ENCODE measurements at places on chromosomes 3 and 15.

DNA sequence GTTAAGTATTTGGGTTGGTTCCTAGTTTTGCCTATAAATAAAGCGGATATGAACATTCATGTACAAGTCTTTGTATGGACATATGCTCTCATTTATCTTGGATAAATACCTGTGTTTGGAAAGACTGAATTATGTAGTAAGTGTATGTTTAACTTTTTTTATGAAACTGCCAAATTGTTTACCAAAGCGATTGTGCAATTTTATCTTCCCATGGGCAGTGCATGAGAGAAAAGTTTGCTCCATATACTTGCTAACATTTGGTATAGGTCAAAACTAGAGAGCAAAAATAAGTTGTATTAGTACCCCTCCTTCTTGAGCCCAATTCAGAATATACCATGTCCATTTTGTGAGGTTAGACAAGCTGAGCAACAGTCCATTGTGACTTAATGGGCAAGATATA lies 502.6 kb downstream of the SQOR start:
- DNase-seq, result no peak

- no peak for DNase-seq
Observed at GRCh38 chr3:30340500-30340899, 265.9 kb upstream of the TGFBR2 start.

- DNase-seq, result peak; percentile 4
Observed at GRCh38 chr3:82386647-82387046, 625.2 kb upstream of the GBE1 start.

- DNase-seq, result no peak
Observed at GRCh38 chr3:149375501-149376196, 1.8 kb downstream of the TM4SF1 start.

GRCh38 chr3:77913524-77914174 lies 873.8 kb downstream of the ROBO2 start:
- DNase-seq, result no peak

GRCh38 chr3:31968927-31969418 lies 12.1 kb downstream of the OSBPL10 start:
- no peak for DNase-seq

- no peak for DNase-seq
Observed at GRCh38 chr3:53503195-53503594, 8.8 kb downstream of the CACNA1D start.

GRCh38 chr3:184341925-184342324 lies 4.5 kb downstream of the FAM131A start:
- no peak for DNase-seq

DNA sequence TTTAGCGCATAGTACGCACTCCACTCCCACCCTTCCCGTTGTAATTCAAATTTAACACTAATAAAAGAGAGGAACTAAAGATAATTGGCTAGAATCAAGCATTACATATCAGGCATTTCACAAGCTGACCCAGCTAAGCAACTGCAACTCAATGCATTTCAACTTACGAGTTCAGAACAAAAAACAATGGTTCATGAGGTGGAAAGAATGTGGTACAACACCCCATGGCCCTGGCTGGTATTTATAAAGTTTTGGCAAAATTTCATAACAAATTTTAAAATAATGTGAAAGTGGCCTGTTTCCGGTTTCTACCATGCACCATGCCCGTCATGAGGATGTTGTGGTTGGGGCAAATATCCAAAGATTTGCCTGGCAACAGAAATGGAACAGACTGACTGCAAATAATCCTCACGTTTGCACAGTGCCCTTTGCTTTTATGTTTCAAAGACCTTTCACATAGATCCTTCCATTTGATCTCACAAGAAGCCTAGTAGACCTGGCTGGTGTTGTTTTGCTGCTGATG lies 455.3 kb upstream of the NR2F2 start:
- no peak for DNase-seq

- peak; percentile 54 for DNase-seq
Observed at GRCh38 chr15:68578980-68579935, at the start of gene CORO2B. Gene CORO2B (plus strand): TSS chr15:68578993. CDS start chr15:68579263, 270 bp downstream.

DNA sequence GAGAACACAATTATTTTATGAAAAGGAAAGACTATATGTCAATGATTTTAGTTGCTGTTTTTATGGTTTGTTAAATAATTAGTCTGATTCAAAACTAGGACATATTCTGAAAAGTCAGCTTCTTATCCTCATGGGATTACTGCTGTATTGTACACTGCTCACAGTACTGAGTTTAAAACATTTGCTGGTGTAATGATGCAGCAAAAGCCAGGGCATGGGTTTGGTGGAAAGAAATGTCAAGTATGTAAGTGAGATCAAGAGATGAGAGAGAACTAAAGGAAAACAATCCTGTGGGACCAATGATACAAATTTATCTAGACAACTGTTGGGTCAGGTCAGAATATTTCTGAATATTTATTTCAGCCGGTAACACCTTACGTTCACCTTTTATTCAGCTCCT lies 210.1 kb upstream of the ARHGEF26 start:
- DNase-seq, result no peak

DNA sequence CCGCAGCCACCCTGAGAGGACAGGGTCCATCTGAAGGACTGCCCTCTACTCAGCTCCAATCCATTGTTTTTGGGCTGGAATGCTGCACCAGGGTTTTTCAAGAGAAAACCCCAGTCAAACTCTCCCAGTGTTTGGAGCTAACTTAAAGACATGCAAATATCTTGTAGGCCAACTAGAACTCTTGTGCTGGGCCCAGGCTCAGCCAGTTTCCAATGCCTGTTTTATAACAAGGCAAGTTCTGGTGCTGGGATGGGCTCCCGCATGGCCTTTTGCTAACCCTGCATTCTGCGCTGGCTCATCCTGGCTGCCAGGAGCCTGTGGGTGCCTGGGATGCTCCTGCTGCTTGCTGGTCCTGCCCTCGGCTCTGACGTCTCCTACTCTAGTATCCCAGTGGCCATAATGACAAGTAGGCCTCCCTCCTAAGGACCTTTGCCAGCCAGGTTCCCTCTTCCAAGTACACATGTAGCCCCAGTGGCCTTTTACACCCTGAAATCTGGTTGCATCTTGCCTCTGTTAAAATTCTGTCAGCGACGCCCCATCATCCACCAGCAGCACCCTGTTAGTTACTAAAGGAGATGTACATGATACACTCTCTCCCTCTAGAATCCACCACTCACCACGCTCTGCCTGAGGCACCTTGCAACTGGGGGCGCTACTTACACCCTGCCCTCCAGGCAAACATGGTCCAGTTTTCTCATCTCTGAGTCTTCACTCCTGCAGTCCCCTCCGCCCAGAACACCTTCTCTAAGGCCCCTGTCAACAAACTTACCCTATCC lies 30.5 kb upstream of the RAB6B start:
- DNase-seq, result no peak

GRCh38 chr3:82001276-82001923 lies 240.0 kb upstream of the GBE1 start:
- no peak for DNase-seq

GRCh38 chr3:127822682-127823425 lies 539 bp upstream of the MGLL start:
- no peak for DNase-seq

DNA sequence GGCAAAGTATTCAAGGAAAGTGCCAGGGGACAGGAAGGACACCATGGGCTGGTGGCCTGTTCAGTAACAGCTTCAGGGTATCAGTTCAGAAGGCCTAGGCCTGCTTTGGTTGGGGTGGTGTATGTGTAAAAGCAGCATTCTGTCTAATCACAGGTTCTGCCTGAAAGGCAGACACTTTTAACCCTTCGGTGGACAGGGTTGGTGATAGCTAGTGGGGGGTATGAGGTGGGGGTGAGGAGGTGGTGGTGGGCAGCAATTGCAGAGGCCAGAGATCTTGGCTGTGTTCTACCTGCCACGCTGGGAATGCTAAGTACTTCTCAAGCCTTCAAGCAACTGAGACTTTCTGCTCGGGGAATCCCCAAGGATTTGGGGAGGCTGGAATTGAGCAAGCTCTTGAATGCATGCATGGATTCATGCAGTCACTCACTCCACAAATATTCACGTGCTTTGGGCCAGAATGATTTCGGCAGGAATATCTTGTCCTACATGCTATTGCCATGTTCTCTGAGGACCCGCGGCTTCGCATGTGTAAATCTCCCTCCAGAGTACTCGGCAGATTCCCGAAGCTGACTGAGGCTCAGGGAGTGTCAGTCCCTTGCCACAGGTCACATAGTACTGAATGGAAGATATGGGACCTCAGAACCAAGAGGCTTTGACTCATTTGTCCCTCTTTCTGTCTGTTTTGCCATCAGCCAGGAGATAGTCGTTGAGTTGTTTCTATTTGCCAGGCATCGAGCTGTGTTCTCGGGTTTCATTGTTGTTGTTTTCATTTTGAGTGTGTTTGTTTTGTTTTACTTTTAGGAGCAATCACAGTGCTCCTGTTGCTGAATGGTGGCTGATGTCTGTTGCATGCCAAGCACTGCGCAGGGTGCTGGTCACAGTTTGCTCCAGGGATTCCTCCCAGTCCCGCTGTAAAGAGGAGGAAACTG lies 65.5 kb downstream of the SMAD3 start:
- DNase-seq, result no peak

- peak; percentile 75 for DNase-seq
Observed at GRCh38 chr3:120659285-120659684, 22.8 kb downstream of the HGD start.

- peak; percentile 66 for DNase-seq
Observed at GRCh38 chr15:89575656-89576416, 567 bp downstream of the TICRR start.

- DNase-seq, result no peak
Observed at GRCh38 chr3:180829409-180830405, 82.8 kb upstream of the FXR1 start.

DNA sequence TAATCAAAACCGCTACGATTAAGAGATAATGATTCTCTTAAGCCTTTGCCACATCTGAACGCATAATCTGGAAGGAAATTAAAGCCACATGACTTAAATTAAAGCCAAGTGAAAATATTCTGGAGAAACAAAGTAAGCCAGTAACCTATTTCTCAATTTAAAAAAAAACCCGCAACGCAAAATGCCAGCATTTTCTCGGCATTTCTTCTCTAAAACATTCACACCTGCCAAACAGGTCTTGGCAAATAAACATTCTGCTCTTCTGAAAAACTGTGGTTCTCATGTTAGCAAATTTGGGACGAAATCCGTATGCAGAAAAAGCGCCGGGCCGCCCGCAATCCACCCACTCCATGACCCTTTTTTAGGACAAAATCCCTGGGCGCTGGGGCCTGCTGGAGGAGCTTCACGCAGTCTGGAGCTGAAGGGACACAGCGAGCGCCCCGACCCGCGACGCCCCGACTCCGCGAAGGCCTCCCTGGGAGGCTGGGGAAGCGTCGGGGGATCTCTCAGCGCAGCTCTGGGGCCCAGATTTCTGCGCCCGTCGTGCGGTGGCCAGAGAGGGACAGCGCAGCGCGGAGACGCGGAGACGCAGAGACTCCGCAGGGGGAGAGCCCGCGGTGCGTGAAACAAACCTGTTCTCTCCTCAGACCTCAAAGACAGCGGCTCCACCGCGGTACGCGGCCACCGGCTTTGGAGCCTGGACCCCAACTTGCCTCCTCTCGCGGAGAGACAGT lies 471 bp downstream of the NKIRAS1 start:
- no peak for DNase-seq

DNA sequence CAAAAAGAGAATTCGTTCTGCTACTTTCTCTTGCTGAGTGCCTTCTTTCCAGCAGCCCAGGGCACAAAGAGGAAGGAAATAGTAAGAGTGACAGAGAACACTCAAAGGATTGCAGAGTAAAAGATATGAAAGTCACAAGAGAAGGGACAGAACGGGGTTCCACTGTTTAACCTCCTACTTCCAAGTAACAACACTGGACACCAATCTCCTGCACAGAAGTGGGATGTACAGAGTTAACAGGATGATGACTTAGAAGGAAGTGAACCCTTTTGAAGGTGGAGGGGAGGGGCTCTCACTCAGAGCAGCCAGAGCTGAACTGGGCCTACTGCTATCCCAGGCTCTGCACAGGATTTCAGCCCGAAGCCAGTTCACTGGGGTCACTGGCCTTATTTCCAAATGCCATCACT lies 130.1 kb upstream of the PRICKLE2 start:
- no peak for DNase-seq

DNA sequence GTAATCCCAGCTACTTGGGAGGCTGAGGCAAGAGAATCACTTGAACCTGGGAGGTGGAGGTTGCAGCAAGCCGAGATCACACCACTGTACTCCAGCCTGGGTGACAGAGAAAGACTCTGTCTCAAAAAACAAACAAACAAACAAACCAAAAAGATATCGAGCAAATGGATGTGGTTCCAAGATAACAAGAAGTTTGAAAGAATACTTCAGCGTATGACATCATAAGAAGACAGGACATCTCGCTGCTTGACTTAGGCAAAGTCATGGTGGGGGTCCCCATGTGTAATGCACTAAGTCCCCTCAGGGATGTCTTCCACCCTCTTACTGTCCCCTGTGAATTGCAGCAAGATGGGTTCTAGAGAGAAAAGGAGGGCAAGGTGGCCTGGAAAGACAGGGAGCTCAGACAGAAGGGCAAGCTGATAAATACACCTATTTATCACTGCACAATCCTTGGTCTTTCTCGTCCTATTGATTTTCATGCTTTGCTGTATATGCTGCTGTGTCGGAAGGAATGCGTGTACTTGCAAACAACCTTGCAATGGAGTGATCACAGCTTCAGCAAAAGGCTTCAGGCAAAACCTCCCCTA lies 115.0 kb downstream of the BDH1 start:
- no peak for DNase-seq

- no peak for DNase-seq
Observed at GRCh38 chr3:33152363-33153360, 38.8 kb downstream of the CRTAP start.

- no peak for DNase-seq
Observed at GRCh38 chr3:61632568-61633175, 71.3 kb downstream of the PTPRG start.

- no peak for DNase-seq
Observed at GRCh38 chr3:39168156-39168780, 14.9 kb upstream of the CSRNP1 start.

- DNase-seq, result no peak
Observed at GRCh38 chr3:124878561-124879336, 8.4 kb downstream of the ITGB5 start.

GRCh38 chr3:32891365-32891764 lies 60.1 kb upstream of the CCR4 start:
- DNase-seq, result no peak

GRCh38 chr3:193347521-193348501 lies 30.7 kb downstream of the ATP13A5 start:
- no peak for DNase-seq

DNA sequence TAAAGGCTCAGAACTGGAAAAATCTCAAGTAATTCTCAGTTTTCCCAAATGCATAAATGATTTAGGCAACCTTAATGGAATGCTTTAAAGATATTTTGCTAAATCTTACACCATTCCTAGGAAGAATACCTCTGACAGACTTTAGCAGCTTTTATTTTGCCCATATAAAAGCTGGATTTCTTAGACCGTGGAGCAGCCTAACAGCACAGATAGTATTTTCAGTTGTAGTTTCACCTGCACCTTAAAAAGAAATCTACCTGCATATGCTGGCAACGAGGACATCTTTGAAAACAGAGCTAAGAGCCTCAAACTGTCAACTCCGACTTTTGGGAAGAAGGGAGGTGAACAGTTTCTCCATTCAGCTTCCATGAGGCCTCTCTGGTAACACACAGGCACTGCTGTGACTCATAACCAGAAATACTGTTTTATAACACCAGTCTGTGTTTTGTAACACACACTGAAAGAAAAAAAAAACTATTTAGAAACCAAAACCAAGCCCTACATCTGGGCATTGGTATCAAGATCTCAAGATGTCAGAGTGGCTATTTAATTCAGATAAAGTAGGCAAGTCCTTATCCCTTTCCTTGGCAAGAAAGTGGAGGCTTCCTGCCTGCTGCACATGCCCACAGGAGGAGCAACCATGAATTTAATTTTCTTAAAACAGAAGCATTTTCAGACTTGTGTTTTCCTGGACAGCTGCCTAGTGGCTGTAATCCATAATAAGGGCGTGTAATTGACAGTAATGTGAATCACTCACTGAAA lies 181.5 kb upstream of the ICE2 start:
- no peak for DNase-seq

GRCh38 chr3:58254144-58254543 lies 16.6 kb downstream of the ABHD6 start:
- no peak for DNase-seq

Data from NB4 (cell line).